Heart left ventricle (tissue), 16 donors: ENCODE measurements at places on chromosomes 5 and 9.

- H3K36me3 ChIP-seq = no peaks in the 10 kb centered on the region
- no peak for DNase-seq
- H3K4me3 ChIP-seq = no peak overlapping the region
- H3K27ac ChIP-seq = no peak overlapping the region
Measured at GRCh38 chr5:150219142-150219541, 29.3 kb downstream of the SLC6A7 start.

- H3K4me1 ChIP-seq = peaks cover 9% of the 10 kb centered on the region
- no peak overlapping the region for H3K4me3 ChIP-seq
- no peaks in the 10 kb centered on the region for H3K27me3 ChIP-seq
- H3K36me3 ChIP-seq = no peaks in the 10 kb centered on the region
Measured at GRCh38 chr5:6574537-6575245, 58.2 kb downstream of the NSUN2 start.

GRCh38 chr5:168008555-168008954 lies 282.9 kb upstream of the WWC1 start:
- H3K36me3 ChIP-seq = no peaks in the 10 kb centered on the region
- no peak for DNase-seq
- H3K27me3 ChIP-seq = no peaks in the 10 kb centered on the region
- no peak overlapping the region for H3K4me3 ChIP-seq

DNA sequence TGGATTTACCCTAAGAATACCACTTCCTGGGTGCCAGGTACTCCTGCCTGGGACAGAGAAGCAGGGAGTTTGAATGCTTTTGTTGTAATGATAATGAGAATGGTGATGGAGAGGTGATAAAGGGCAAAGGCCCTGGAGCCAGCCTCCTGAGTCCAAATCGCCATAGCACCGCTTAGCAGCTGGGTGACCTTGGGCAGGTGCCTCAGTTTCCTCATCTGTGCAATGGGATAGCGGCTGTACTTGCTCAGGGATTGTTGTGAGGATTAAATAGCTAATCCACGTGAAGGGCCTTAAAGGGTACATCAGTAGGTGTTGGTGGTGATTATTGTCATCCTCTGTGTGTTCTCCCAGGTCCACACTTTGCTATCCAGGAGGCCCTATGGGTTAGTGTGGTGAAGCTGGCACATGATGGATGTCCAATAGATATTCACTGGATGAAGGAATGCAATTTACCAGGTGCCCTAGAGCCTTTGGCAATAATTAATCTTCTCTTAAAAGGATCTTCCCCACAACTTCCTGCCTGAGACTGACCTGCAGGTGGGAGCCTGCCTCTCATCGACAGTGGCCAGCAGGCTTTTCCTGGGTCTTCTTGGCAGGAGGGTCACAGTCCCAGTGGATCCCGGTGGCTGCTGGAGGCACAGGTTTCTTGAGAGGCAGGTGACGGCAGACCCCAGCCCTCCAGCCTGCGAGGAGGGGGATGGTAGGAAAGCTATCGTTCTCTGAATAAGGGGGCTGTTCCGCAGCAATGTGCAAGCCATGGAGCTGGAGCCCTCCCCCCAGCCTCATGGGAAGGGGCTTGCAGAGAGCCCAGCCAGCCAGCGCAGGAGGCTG lies 160.2 kb downstream of the MACROH2A1 start:
- peaks cover 8% of the 10 kb centered on the region for H3K4me1 ChIP-seq
- no peaks in the 10 kb centered on the region for H3K27me3 ChIP-seq
- H3K27ac ChIP-seq = no peak overlapping the region
- H3K36me3 ChIP-seq = no peaks in the 10 kb centered on the region

DNA sequence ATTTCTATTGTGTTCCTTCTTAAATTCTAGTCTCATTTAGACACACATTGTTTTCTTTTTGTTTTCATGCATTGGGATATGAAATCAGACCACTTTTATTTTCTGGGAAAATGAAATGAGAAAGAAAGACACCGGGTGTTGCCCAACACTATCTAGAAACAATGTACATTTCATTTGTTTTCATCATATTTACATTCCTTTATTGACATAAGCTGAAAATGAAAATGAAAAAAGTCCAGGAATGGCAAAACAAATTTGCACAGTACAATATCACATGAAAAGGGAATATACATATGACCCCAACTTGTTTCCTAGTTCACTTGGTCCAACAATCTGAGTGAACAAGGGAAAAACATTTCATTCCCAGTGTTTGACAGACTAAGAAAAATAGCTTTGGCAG lies 20.7 kb downstream of the IFNE start:
- H3K36me3 ChIP-seq = no peaks in the 10 kb centered on the region
- no peak for DNase-seq
- H3K27ac ChIP-seq = no peak overlapping the region
- no peaks in the 10 kb centered on the region for H3K4me1 ChIP-seq
- H3K4me3 ChIP-seq = no peak overlapping the region
